Cardiac muscle cell (in vitro differentiated cells and primary cell): ENCODE measurements at places on chromosomes 2 and 18. TPM values are rescaled to one million over a fixed set of nuclear protein-coding genes. Genes with fewer than 3 reads are reported as not detected.
A peak's percentile ranks its signal among the peaks of the same experiment; 100 is the strongest.

GRCh38 chr2:174846941-174847938 is 83.0 kb upstream of the CHRNA1 start:
- peaks cover 35% of the 10 kb centered on the region for H3K4me1 ChIP-seq
- no peaks in the 10 kb centered on the region for H3K36me3 ChIP-seq
- H3K27ac ChIP-seq, result peak overlapping the region; percentile 70
- DNase-seq, result peak; percentile 95

Gene WIPF1
- total RNA-seq, result 6.0 and 16.7 TPM in 2 replicates

GRCh38 chr18:67932271-67932670 is 415.8 kb upstream of the DSEL start:
- H3K4me1 ChIP-seq, result no peaks in the 10 kb centered on the region
- no peaks in the 10 kb centered on the region for H3K36me3 ChIP-seq
- no peak for DNase-seq
- H3K27me3 ChIP-seq, result no peaks in the 10 kb centered on the region
- no peak overlapping the region for H3K4me3 ChIP-seq

DNA sequence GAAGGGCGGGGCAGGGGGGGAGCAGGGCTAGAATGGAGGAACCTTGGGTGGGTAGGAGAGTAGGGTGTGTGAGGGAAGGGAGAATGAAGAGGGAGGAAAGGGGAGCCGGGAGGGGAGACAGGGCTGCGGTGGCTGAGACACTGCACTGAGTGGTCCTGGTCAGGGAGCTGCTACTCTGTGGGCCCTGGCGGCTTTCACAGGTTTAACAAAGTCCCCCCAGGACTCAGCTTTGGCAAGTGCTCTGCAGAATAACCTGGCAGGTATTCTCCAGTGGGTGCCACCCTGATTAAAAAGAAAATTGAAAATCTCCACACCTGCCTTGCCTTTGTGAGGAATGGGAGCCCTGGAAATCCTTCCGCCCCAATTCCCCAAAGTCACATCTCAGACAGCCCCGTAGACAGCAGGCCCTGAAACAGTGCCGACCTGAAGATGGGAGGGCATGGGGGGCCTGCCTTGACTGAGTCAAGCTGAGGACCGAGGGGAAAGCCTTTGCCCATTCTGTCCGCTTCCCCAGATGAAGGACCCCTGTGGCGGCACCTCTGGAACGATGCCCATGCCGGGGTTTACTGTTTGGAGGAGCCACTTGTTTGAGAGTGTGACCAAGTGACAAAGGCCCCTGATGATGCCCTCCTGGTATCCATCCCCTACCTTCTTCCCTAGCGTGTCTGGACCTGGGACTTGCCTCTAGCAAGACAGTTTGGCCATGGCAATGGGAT is 43.6 kb upstream of the OTOS start:
- no peak overlapping the region for H3K4me3 ChIP-seq
- no peak overlapping the region for H3K27ac ChIP-seq
- no peaks in the 10 kb centered on the region for H3K4me1 ChIP-seq

Gene SLC5A7
- total RNA-seq, result 0.04 and 0.06 TPM in 2 replicates

Gene HAAO
- total RNA-seq, result 0.30 and 0.39 TPM in 2 replicates

Gene ACVR2A
- total RNA-seq, result 8.9 and 12.4 TPM in 2 replicates

Gene CYTIP
- not detected in 2 replicates for total RNA-seq

DNA sequence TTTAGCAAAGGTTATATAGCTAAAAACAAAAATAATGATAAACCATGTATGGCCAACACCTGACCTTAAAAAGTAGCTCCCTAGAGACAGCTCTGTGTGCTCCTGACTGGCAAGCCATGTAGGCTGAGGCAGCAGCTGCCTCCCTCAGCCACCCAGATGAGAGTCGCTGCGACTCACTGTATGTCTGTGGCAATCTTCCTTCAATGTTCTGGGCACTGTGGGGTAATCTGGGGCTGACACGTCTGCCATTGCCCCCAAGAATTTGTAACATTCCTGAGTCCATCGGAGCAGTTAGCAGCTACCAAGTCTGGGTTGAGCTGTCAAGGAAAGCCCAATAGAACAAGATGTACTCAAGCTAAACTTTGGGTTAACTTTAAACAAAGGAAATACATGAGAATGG is 106.4 kb upstream of the DAPL1 start:
- H3K27me3 ChIP-seq, result no peaks in the 10 kb centered on the region
- H3K36me3 ChIP-seq, result no peaks in the 10 kb centered on the region
- no peak overlapping the region for H3K27ac ChIP-seq
- no peak overlapping the region for H3K4me3 ChIP-seq

DNA sequence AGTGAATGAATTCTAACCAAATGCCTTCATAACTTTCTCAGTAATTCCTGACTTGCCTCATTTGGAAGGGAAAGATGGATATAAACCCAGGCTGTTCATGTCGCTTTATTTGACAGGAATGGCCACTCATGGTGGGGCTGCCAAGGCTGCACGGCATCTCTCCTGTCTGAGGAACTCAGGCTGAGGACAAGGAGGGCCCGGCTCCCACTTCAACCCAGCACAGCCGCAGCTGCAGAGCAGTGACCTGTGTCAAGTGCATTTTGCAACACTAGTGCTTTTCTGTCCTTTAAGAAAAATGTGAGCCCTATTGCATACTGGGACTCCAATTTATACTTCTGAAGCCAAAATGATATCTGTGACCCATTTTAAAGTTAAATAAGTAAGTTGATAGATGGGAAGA is 45.8 kb upstream of the GALR1 start:
- H3K36me3 ChIP-seq, result no peaks in the 10 kb centered on the region
- H3K4me3 ChIP-seq, result no peak overlapping the region
- H3K27ac ChIP-seq, result no peak overlapping the region
- H3K27me3 ChIP-seq, result no peaks in the 10 kb centered on the region
- H3K4me1 ChIP-seq, result no peaks in the 10 kb centered on the region
- DNase-seq, result no peak

Gene LINC00305
- 0.21 TPM in 1 of 2 replicates, not detected in the other for total RNA-seq

Gene AQP12B
- total RNA-seq, result not detected in 2 replicates

GRCh38 chr18:10322435-10322834 is 132.0 kb upstream of the APCDD1 start:
- no peaks in the 10 kb centered on the region for H3K27me3 ChIP-seq
- no peaks in the 10 kb centered on the region for H3K36me3 ChIP-seq
- no peaks in the 10 kb centered on the region for H3K4me1 ChIP-seq
- H3K4me3 ChIP-seq, result no peak overlapping the region
- no peak overlapping the region for H3K27ac ChIP-seq

DNA sequence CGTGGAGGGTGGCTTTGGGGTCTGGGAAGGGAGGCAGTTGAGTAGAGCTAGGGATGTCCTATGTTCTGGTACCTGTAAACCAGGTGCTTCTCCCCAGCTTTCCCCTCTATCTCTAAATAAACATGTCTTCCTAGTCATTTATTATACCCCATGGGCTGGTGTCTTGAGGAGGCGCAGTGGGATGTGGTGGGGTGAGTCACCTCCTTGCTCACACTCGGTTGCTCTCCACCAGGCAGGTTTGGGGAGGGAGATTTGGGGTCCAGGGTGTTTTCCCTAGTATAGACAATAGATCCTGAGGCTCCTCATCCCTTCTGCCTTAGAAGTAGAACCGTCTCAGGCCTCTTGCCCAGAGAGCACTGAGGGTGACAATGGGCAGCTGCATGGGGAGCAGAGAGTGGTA is 5.1 kb downstream of the PSD4 start:
- no peaks in the 10 kb centered on the region for H3K36me3 ChIP-seq
- DNase-seq, result no peak
- H3K27ac ChIP-seq, result no peak overlapping the region

DNA sequence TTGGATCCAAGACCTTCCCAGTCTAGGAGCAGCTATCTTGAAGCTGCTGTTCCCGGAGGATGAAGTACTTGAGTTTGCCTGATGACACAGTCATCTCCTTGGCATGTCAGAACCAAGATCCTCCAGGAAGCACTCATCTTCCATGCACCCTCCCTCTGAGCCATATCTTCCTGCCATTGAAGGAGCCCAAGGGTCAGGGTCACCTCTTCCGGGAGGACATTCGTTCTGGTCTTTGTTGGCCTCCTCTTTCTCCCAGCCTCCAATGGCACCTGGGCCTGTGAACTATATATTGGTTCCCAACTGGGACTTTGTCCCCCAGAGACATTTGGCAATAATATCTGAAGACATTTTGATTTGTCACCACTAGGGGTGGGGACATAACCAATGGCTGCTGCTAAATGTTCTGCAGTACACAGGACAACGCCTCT is 4.2 kb upstream of the MYO7B start:
- H3K36me3 ChIP-seq, result no peaks in the 10 kb centered on the region
- no peak for DNase-seq
- no peak overlapping the region for H3K27ac ChIP-seq
- H3K4me3 ChIP-seq, result no peak overlapping the region
- H3K27me3 ChIP-seq, result peaks cover 2% of the 10 kb centered on the region

DNA sequence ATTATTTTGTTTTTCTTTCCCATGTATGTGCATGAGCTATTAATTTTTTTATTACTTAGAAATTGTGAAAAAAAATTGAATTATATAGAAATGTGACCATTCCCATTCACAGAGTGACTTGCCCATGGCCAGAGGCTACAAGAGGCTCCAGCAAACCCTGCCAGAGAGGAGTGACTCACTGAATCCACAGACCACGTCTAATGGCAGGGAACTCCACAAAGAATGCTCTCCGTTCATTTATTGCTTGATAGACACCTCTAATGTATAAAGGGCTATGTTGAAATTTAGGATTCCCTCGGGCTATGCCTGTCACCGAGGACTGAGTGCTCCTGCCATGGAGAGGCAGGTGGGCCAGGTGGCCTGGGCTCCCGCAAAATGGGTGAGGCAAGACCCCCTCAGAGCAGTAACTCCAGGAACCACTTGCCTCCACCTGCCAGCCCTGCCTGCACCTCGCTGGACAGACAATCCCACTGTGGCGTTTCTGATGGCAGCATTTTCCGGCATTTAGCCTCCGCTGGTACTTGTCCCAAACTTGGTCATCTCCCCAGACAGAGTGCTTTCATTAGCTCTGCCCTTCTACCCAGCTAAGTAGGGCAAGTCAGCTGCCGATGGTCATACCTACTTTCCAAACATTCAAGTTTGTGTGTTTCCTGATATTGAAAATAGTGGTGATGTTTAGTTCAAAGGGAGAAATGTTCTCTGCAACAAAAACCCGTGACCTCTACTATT is 200.3 kb downstream of the PRKCE start:
- H3K27me3 ChIP-seq, result no peaks in the 10 kb centered on the region
- H3K4me1 ChIP-seq, result no peaks in the 10 kb centered on the region
- DNase-seq, result peak; percentile 56
- H3K36me3 ChIP-seq, result no peaks in the 10 kb centered on the region

GRCh38 chr18:74977041-74977440 is 231.9 kb downstream of the PTGR3 start:
- H3K4me3 ChIP-seq, result no peak overlapping the region
- peaks cover 6% of the 10 kb centered on the region for H3K4me1 ChIP-seq
- no peak overlapping the region for H3K27ac ChIP-seq
- DNase-seq, result no peak
- no peaks in the 10 kb centered on the region for H3K36me3 ChIP-seq

- H3K36me3 ChIP-seq, result no peaks in the 10 kb centered on the region
- H3K27me3 ChIP-seq, result no peaks in the 10 kb centered on the region
- H3K4me1 ChIP-seq, result no peaks in the 10 kb centered on the region
These were observed 232.8 kb downstream of the DYM start for GRCh38 chr18:49227441-49228165.

DNA sequence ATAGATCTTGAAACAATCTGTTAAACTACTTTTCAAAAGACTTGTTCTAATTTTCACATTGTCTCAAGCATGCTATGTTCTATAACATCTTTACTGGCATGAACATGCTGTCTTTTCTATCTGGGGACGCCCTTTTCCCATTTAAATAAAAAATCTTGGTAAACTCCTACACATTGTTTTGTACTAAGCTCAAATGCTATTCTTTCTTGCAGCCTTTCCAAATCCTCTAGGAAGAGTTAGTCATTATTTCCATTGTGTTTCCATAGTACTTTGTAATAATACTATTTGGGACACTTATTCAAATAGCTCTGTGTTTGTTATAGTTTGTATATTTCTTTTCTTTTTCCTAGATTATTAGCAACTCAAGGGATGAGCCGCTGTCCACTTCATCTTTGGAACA is 828.6 kb upstream of the FSHR start:
- no peaks in the 10 kb centered on the region for H3K36me3 ChIP-seq
- H3K27me3 ChIP-seq, result no peaks in the 10 kb centered on the region
- H3K4me3 ChIP-seq, result no peak overlapping the region
- no peak overlapping the region for H3K27ac ChIP-seq
- no peaks in the 10 kb centered on the region for H3K4me1 ChIP-seq
- DNase-seq, result no peak

DNA sequence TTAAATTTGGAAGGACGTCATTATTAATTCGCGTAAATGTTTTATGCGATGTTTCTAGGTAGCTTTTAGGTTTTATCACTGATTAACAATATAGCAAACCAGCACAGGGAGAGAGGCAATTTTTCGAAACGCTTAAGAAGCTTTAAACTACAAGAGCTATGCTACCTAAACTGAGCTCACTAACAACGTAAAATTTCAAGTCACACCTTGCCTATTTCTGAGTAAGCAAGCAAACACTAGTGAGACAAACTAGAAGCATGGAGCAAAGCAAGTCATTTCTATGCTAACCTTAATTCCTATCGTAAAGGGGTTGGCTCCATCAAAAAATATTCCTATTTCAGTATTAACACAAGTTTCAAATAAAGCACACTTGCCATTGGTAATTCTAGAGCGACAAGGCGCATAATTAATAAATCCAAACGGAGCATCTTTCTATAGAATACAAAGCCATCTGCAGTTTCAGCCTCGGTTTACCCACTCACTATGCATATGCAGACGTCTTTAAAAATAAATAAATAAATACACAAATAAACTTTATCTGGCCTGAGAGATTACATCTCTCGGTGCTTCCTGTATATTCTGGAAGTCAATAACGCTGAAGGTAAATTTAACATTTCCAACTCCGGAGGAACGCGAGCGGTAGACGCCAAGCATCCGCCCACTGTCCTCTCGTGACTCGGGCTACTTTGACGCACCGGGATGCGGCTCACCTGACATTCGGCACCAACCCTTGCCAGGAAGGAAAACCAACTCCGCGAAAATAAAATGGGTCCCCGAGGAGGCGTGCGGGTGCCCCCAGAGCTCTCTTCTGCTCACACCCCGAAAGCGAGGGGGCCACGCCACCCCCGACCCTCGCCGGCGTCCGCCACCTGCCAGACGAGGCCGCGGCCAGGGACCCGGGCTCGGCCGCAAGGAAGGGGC is 947 bp downstream of the ITSN2 start:
- no peak for DNase-seq
- H3K36me3 ChIP-seq, result no peaks in the 10 kb centered on the region
- H3K4me1 ChIP-seq, result peaks cover 9% of the 10 kb centered on the region
- H3K4me3 ChIP-seq, result peak overlapping the region; percentile 89
- no peaks in the 10 kb centered on the region for H3K27me3 ChIP-seq

Gene CLEC4F
- not detected in 2 replicates for total RNA-seq

DNA sequence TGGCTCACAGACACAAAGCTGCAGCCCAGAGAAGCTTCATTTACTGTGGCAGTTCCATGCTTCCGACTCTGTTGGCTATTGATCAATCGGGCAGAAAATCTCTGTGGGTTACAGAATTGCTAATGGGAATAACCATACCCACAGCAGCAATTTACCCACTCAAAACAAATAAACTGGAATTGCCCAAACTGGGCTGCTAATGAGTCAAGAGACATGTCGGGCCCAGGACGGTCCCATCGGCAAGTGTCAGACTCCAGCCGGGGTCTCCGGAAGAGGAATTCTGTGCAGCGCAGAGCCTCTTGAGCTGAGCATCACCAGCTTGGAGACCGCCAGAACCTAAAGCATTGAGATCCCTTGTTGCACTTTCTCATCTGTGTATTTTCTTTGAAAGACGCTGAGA is 67.8 kb downstream of the TMEM18 start:
- H3K27ac ChIP-seq, result no peak overlapping the region
- H3K4me1 ChIP-seq, result no peaks in the 10 kb centered on the region
- DNase-seq, result no peak
- no peak overlapping the region for H3K4me3 ChIP-seq
- H3K36me3 ChIP-seq, result no peaks in the 10 kb centered on the region
- peaks cover 30% of the 10 kb centered on the region for H3K27me3 ChIP-seq

Gene MRPL30
- 37.3 and 38.3 TPM in 2 replicates for total RNA-seq
